ENCODE measurements at places on chromosomes 6 and 20. TPM values are rescaled to one million over a fixed set of nuclear protein-coding genes. Genes with fewer than 3 reads are reported as not detected.

DNA sequence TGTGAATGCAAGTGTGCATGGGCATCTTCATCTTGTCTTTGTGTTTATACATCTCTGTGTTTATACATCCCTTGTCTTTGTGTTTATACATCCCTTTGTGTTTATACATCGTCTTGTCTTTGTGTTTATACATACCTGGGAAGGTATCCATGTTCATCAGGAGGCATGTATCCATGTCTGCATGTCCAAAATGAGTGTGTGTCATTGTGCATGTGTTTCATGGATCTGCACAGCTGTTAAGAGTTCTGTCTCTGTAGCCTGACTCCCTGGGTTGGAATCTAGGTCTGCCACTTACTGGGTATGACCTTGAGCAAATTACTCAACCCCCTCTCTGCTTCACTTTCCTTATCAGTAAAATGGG lies 50.1 kb upstream of the SIRPA start:
- H3K36me3 ChIP-seq = no peaks in the 10 kb centered on the region
- peak overlapping the region; percentile 20 for H3K27ac ChIP-seq
- DNase-seq = no peak
- H3K4me3 ChIP-seq = no peak overlapping the region
- H3K4me1 ChIP-seq = peaks cover 4% of the 10 kb centered on the region

GRCh38 chr20:46814366-46815232 lies 80.0 kb upstream of the EYA2 start:
- peaks cover 5% of the 10 kb centered on the region for H3K27me3 ChIP-seq
- peaks cover 8% of the 10 kb centered on the region for H3K4me1 ChIP-seq
- no peak for DNase-seq

DNA sequence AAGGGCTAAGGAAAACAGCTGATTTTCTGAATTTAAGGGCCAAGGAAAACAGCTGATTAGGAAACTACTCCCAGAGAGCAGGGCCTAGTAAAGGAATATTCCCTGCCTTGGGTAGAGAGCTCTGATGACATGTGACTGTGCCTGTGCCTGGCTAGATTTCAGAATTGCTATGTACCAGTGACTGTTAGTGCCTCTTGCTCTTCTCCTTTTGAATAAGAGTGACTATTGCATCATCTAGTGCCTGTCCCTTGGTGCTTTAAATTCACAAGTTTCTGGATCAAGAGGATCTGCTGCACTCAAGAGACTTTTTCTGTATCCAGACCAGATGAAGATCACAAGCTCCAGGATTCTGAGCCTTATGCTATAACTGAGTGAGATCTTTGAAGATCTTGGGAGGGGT lies 332.9 kb downstream of the KIF16B start:
- no peaks in the 10 kb centered on the region for H3K4me1 ChIP-seq
- H3K36me3 ChIP-seq = no peaks in the 10 kb centered on the region
- H3K27ac ChIP-seq = no peak overlapping the region
- no peak for DNase-seq
- H3K27me3 ChIP-seq = no peaks in the 10 kb centered on the region

DNA sequence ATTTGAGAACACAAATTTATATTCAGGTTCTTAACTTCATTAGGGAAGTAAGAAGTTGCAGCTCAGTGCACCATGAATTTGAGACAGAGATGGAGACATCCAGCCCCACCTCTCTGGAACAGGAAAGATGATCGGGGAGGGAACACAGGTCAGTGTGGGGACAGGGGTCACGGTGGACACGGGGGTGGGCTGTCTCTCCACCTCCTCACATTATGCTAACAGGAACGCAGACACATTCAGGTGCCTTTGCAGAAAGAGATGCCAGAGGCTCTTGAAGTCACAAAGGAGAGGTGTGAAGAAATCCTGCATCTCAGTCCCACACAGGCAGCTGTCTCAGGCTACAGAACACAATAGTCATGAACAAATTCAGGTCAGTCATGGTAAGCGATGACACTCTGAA lies 3.1 kb downstream of the HLA-C start:
- H3K27me3 ChIP-seq = no peaks in the 10 kb centered on the region
- H3K4me3 ChIP-seq = no peak overlapping the region
- no peak overlapping the region for H3K27ac ChIP-seq
- H3K4me1 ChIP-seq = no peaks in the 10 kb centered on the region

- H3K4me1 ChIP-seq = no peaks in the 10 kb centered on the region
- peak overlapping the region; percentile 78 for H3K27ac ChIP-seq
- H3K27me3 ChIP-seq = no peaks in the 10 kb centered on the region
- H3K4me3 ChIP-seq = no peak overlapping the region
- H3K36me3 ChIP-seq = no peaks in the 10 kb centered on the region
- DNase-seq = no peak
Measured at GRCh38 chr6:30876039-30876730, 8.1 kb upstream of the DDR1 start.

DNA sequence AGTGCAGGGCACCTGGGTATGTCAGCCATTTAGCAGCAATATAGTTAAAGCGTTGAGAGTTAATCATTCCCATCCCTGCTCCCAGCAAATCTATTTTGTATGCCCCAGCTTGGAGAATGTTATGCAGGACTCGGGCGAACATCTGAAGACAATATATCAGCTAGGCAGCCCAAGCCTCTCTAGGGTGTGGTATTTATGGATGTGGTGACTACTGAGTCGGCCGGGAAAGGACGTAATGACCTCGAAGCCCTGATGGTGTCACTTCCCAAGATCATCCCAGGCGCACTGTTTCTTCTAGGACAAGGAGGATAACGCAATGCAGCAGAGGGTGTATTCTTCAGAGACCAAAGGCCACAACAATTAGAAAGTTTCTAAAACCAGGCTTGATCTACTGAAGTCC lies 63.6 kb upstream of the FAM184A start:
- H3K4me1 ChIP-seq = no peaks in the 10 kb centered on the region
- H3K27ac ChIP-seq = no peak overlapping the region

The PDYN gene
- not detected for total RNA-seq

DNA sequence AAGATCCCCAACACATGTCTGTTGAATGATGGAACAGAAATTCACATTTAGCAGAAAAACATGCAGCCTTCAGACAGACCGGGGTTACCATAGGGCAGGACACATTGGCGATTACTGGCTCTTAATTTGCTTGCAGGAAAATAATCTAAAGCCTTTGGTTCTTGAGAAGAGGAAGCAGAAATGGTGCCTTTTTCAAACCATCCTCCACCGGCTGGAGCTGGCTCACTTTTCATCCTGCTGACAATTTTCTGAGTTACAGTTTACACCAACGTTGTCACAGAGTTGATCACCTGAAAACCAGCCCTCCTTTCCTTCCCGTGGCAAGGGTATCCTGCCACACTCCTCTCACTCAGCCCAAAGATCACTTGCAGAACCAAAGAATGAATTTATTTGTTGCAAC lies 32.6 kb downstream of the SF3B5 start:
- DNase-seq = no peak
- no peaks in the 10 kb centered on the region for H3K4me1 ChIP-seq
- no peaks in the 10 kb centered on the region for H3K36me3 ChIP-seq
- no peaks in the 10 kb centered on the region for H3K27me3 ChIP-seq
- H3K4me3 ChIP-seq = peak overlapping the region; percentile 88

DNA sequence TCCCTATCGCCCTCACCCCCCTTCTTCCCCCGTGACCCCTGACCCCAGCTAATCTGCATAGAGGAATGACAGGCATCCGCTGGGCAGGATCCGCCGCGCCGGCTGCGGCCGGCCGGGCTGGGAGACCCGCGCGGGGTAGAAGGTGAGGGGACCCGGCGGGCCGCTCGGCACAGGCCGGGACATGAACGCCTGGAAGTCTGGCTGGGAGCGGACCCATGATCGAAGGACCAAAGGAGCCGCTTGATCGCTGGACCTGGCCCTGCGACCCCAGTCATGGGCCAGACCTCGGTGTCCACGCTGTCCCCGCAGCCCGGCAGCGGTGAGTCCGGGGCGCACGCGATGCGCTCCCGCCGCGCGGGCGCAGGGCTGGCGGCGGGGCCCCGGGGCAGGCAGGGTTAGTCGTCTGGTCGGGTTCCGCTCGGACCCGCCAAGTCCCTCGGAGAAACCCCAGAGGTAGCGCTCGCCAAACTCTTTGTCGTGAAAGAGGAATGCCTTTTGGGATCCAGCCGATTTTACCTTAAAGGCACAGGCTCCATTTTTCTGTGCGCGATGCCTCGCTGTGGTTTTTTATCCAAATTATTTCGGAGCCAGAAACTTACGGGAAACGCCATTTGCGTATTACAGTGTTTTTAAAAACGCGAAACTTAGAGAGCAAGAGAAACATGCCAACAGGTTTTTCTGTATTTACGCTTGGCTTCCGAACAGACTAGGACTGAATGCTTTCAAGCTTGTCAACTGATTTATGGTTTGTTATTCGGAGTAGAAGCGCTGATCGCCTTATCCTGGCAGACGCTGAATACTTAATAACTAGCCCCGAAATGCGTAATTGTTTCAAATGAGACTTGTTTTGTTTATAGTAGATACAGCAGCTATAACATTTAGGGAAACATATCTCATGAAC lies at the start of gene PHACTR2:
TSS of gene PHACTR2 (plus strand) at position 75 of the 901 bp plus-strand sequence. CDS start at position 274, 199 bp downstream.
- no peaks in the 10 kb centered on the region for H3K27me3 ChIP-seq
- H3K36me3 ChIP-seq = no peaks in the 10 kb centered on the region
- peak within 1 kb of the TSS; percentile 75 for H3K4me3 ChIP-seq
- peak within 1 kb of the TSS; percentile 89 for H3K27ac ChIP-seq
- peak; percentile 68 for DNase-seq

GRCh38 chr6:133001040-133001565 lies 186.7 kb downstream of the RPS12 start:
- H3K27ac ChIP-seq = no peak overlapping the region
- H3K4me1 ChIP-seq = no peaks in the 10 kb centered on the region
- H3K27me3 ChIP-seq = no peaks in the 10 kb centered on the region
- H3K4me3 ChIP-seq = no peak overlapping the region

The RIMS4 gene
- 0.18 TPM for total RNA-seq

- DNase-seq = no peak
- H3K4me3 ChIP-seq = no peak overlapping the region
- H3K27ac ChIP-seq = no peak overlapping the region
- no peaks in the 10 kb centered on the region for H3K4me1 ChIP-seq
- no peaks in the 10 kb centered on the region for H3K36me3 ChIP-seq
Measured at GRCh38 chr6:159963111-159963510, 5.8 kb upstream of the IGF2R start.

GRCh38 chr6:19705606-19706005 lies 131.6 kb upstream of the ID4 start:
- DNase-seq = no peak
- no peak overlapping the region for H3K27ac ChIP-seq
- no peaks in the 10 kb centered on the region for H3K4me1 ChIP-seq
- H3K27me3 ChIP-seq = no peaks in the 10 kb centered on the region
- no peak overlapping the region for H3K4me3 ChIP-seq

DNA sequence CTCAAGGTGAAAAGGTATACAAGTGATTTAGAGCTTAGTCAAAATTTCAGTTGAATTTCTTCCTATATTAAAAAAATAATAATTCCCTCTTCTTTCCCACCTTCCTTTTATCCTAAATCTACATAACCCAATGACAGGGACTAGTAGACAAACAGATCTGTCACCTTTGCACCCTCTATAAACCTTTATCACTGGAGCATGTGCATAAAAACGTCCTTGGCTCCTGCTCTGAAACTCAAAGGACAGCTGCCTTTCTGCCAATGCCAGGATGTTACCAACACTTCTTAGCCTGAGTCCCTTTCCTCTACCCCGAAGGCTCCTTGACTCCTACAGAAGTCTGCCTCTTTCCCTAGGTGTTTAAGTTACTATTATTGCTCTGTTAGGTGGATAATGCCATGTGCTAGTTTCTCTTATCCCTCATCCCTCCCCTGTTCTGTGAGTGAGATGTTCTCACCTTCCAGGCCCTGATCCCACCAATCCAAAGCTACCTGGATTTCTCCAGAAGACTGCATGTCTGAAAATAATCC lies 4.3 kb downstream of the CLVS2 start:
- H3K27me3 ChIP-seq = peaks cover 7% of the 10 kb centered on the region
- H3K4me3 ChIP-seq = no peak overlapping the region
- DNase-seq = no peak
- no peak overlapping the region for H3K27ac ChIP-seq
- no peaks in the 10 kb centered on the region for H3K36me3 ChIP-seq
- H3K4me1 ChIP-seq = no peaks in the 10 kb centered on the region

The DNAAF9 gene
- total RNA-seq = 12.1 TPM

- no peaks in the 10 kb centered on the region for H3K4me1 ChIP-seq
- H3K27ac ChIP-seq = no peak overlapping the region
- no peaks in the 10 kb centered on the region for H3K36me3 ChIP-seq
- H3K4me3 ChIP-seq = no peak overlapping the region
- DNase-seq = no peak
Measured at GRCh38 chr6:142074516-142074915, 58.2 kb upstream of the GJE1 start.

GRCh38 chr20:58150772-58151171 lies 77.7 kb downstream of the ANKRD60 start:
- no peak overlapping the region for H3K4me3 ChIP-seq
- H3K4me1 ChIP-seq = no peaks in the 10 kb centered on the region
- no peaks in the 10 kb centered on the region for H3K36me3 ChIP-seq

DNA sequence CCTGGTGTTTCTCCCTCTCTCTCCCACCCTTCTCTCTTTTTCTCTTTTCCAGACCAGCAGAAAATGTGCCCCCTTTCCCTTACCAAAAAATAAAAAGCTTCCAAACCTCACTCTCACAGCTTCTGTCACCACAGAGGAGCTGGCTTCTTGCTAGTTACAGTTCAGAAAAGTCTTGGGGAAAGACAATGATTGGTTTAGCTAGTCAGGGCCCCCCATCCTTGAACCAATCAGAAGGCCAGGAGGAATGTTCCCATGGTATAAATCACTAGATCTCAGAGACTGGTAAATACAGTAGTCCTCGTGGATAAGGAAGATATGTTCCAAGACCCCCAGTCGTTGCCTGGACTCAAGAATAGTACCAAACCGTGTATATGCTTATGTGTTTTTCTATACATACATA lies 231.1 kb upstream of the TAB2 start:
- no peaks in the 10 kb centered on the region for H3K36me3 ChIP-seq
- H3K4me1 ChIP-seq = no peaks in the 10 kb centered on the region

- H3K27ac ChIP-seq = no peak overlapping the region
- H3K36me3 ChIP-seq = no peaks in the 10 kb centered on the region
- no peak for DNase-seq
- no peaks in the 10 kb centered on the region for H3K27me3 ChIP-seq
- H3K4me3 ChIP-seq = no peak overlapping the region
Measured at GRCh38 chr6:15270402-15270801, 24.5 kb downstream of the JARID2 start.

The CAPN11 gene
- total RNA-seq = 4.9 TPM

DNA sequence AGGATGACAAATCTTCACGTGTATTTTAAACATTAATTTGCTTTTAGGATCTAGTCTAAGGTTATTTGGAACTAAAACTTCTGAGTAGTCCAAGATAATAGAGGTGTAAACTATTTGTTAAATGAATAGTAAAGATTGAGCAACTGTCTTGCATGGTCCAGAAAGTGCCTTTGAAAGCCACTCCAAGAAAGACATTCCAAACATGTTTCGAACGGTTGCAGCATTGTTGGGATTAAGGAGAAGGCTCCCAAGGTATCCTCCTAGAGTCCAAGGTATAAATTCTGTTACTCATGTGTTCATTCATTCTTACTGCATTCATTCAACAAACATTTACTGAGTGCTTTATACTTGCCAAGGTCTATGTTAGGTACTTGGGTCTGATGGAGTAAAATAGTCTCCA lies 28.8 kb upstream of the MYLK2 start:
- no peak for DNase-seq
- H3K27me3 ChIP-seq = no peaks in the 10 kb centered on the region
- H3K4me3 ChIP-seq = no peak overlapping the region
- no peak overlapping the region for H3K27ac ChIP-seq
- no peaks in the 10 kb centered on the region for H3K36me3 ChIP-seq

Data from Peyer's patch (tissue), 4 donors.